ENCODE measurements at places on chromosomes 1 and 21. TPM values are rescaled to one million over a fixed set of nuclear protein-coding genes. Genes with fewer than 3 reads are reported as not detected.

- H3K36me3 ChIP-seq = no peaks in the 10 kb centered on the region
- H3K4me3 ChIP-seq = no peak overlapping the region
- no peaks in the 10 kb centered on the region for H3K27me3 ChIP-seq
- no peak overlapping the region for H3K27ac ChIP-seq
- DNase-seq = no peak
Observed at GRCh38 chr1:170967042-170967910, 31.9 kb downstream of the MROH9 start.

GRCh38 chr1:54312796-54313316 lies 93.3 kb downstream of the SSBP3 start:
- H3K36me3 ChIP-seq = no peaks in the 10 kb centered on the region
- H3K4me1 ChIP-seq = peaks cover 37% of the 10 kb centered on the region
- peak; percentile 79 for DNase-seq
- peak overlapping the region; percentile 78 for H3K27ac ChIP-seq
- H3K4me3 ChIP-seq = no peak overlapping the region

- no peaks in the 10 kb centered on the region for H3K36me3 ChIP-seq
- no peak overlapping the region for H3K4me3 ChIP-seq
- no peak for DNase-seq
- no peak overlapping the region for H3K27ac ChIP-seq
- H3K4me1 ChIP-seq = no peaks in the 10 kb centered on the region
Observed at GRCh38 chr1:57209495-57209894, 214.4 kb downstream of the DAB1 start.

DNA sequence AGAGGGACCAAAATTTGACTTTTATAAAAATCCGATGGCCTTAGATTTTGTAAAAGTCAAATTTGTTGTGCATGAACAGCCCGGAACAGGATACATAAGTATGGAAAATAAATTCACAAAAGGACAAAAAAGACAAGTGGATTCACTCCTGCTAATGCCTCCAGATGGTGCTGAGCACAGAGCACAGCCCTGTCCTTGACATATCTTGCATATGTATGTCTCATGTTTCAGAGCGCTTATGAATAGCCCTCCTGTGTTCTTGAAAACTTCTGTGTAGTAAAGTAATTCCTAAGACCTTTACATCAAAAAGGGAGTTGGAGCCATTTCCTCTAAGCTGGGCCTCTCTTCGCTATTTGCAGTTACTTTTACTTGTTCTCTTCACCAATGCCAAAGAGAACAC lies 110.7 kb upstream of the RAB3GAP2 start:
- no peaks in the 10 kb centered on the region for H3K27me3 ChIP-seq
- no peak for DNase-seq
- H3K27ac ChIP-seq = no peak overlapping the region
- H3K36me3 ChIP-seq = no peaks in the 10 kb centered on the region
- H3K4me1 ChIP-seq = no peaks in the 10 kb centered on the region

GRCh38 chr1:15834406-15835204 lies 12.9 kb upstream of the SPEN start:
- peak overlapping the region; percentile 90 for H3K27ac ChIP-seq
- H3K36me3 ChIP-seq = no peaks in the 10 kb centered on the region
- H3K4me1 ChIP-seq = no peaks in the 10 kb centered on the region
- no peaks in the 10 kb centered on the region for H3K27me3 ChIP-seq

GRCh38 chr1:94805912-94806311 lies 14.2 kb upstream of the SLC44A3 start:
- H3K36me3 ChIP-seq = no peaks in the 10 kb centered on the region
- H3K4me1 ChIP-seq = no peaks in the 10 kb centered on the region
- no peaks in the 10 kb centered on the region for H3K27me3 ChIP-seq
- H3K4me3 ChIP-seq = no peak overlapping the region

GRCh38 chr1:27607239-27607804 lies 3.4 kb upstream of the AHDC1 start:
- no peak overlapping the region for H3K4me3 ChIP-seq
- peak; percentile 41 for DNase-seq
- no peaks in the 10 kb centered on the region for H3K36me3 ChIP-seq
- no peak overlapping the region for H3K27ac ChIP-seq
- H3K27me3 ChIP-seq = no peaks in the 10 kb centered on the region

DNA sequence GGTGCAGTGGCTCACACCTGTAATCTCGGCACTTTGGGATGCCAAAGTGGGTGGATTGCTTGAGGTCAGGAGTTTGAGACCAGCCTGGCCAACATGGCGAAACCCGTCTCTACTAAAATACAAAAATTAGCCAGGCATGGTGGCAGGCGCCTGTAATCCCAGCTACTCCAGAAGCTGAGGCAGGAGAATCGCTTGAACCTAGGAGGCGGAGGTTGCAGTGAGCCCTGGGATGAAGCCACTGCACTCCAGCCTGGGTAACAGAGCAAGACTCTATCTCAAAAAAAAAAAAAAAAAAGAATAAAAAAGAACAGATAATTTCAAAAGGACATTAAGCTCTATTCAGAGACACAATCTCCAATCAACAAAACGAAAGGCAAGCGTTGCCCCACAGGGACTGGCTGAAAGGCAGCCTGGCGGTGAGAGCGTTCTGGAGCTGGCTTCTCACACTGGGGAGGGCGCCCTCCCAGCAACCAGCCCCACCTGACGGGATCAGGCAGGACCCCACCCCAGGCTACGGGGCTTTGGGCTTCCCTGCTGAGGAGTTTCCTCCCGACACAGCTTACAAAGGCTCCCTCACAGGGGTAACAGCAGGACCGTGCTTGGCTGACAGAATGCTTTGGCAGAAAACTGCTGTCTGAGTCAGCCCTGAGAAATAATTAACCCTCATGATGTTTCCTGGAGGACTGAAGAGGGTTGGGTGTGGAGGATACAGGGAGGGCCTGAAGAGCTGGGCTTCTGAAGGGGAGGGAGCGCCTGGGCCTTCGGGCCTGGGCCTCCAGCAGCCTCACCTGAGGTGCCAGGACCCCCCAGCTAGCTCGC lies 31.1 kb upstream of the SRP9 start:
- no peaks in the 10 kb centered on the region for H3K36me3 ChIP-seq
- peaks cover 49% of the 10 kb centered on the region for H3K4me1 ChIP-seq

GRCh38 chr1:17642943-17643342 lies 103.4 kb downstream of the ARHGEF10L start:
- no peak overlapping the region for H3K4me3 ChIP-seq
- no peak for DNase-seq
- peaks cover 26% of the 10 kb centered on the region for H3K36me3 ChIP-seq
- H3K27ac ChIP-seq = no peak overlapping the region
- H3K27me3 ChIP-seq = no peaks in the 10 kb centered on the region
- no peaks in the 10 kb centered on the region for H3K4me1 ChIP-seq

- peaks cover 9% of the 10 kb centered on the region for H3K27me3 ChIP-seq
- DNase-seq = no peak
- no peaks in the 10 kb centered on the region for H3K4me1 ChIP-seq
Observed at GRCh38 chr1:158186180-158186579, 5.5 kb downstream of the CD1D start.

- no peak overlapping the region for H3K27ac ChIP-seq
- no peak overlapping the region for H3K4me3 ChIP-seq
- DNase-seq = no peak
- no peaks in the 10 kb centered on the region for H3K36me3 ChIP-seq
- peaks cover 16% of the 10 kb centered on the region for H3K27me3 ChIP-seq
Observed at GRCh38 chr1:41359211-41360073, 1.8 kb upstream of the FOXO6 start.

DNA sequence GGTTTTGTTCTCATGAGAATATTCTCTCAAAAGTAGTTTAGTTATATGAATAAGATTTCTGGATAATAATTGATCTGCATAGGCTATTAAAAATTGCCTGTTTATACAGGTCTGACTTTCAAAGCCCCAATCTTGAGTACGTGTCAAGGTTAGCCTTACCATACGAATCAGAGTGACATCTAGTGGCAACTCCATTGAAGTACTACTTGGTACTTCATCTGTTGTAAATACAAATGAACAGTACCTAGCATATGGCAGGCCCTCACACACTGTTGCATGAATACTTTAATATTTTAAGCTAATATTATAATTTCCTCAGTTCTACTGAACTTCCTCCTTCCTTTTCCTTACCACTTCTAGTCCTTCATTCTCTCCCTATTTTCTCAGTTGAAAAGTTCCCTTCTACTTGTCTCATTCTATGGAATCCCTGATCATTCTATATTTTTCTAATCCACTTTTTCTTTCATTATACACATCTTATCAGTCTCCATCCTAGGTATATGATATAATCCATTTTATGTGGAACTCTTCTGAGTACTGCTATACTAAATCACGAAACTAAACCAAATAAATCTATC lies 101.2 kb downstream of the AKT3 start:
- H3K36me3 ChIP-seq = no peaks in the 10 kb centered on the region
- no peaks in the 10 kb centered on the region for H3K27me3 ChIP-seq
- no peak overlapping the region for H3K4me3 ChIP-seq
- H3K4me1 ChIP-seq = no peaks in the 10 kb centered on the region
- DNase-seq = no peak

- H3K36me3 ChIP-seq = no peaks in the 10 kb centered on the region
- H3K4me3 ChIP-seq = no peak overlapping the region
- H3K27ac ChIP-seq = no peak overlapping the region
- no peaks in the 10 kb centered on the region for H3K27me3 ChIP-seq
Observed at GRCh38 chr1:211698161-211699026, 23.0 kb upstream of the NEK2 start.

Gene LRRC39
- total RNA-seq = 0.94 TPM

Gene RAB3B
- 0.18 TPM for total RNA-seq

Gene NENF
- total RNA-seq = 27.1 TPM

Gene OR6K3
- not detected for total RNA-seq

Gene FAM72D
- total RNA-seq = 0.52 TPM

Gene NBPF4
- not detected for total RNA-seq
